ENCODE measurements at places on chromosomes 5 and 9.
A peak's percentile ranks its signal among the peaks of the same experiment; 100 is the strongest.

GRCh38 chr9:114276908-114277821 lies 45.7 kb upstream of the ORM1 start:
- peak; percentile 49 for DNase-seq

DNA sequence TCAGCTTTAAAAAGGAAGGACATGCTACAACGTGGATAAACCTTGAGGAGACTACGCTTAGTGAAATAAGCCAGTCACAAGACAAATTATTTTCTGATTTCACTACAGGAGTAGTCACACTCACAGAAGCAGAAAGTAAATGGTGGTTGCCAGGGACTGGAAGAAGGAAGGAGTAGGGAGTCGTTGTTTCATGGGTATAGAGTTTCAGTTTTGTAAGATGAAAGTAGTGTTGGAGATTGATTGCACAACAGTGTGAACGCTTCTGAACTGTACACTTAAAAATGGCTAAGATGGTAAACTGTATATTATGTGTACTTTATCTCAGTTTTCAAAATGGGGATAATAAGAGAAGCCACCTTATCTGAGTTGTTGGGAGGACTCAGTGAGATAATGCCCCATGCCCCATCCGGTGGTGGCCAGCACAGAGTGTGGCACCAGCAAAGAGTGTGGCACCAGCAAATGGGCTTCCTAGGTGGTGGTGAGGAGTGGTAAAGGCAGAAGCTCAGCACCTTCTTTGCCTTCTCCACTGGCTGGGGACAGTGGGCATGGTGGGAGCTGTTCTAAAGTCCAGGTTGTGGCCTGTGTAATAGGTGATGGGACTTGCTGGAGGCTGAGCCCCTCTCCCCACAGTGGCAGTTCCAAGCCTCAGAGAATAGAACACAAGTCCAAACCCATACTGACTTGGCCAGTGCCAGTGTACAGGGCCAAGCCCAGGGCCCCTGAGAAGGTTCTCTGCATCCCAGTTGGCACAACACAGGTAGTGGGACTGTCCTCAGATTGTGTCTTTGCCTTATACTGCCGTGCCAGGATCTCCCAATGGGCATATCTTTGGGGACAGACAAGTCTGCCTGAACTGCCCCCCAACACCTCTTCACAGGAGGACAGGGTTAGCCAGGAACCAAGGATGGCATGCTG lies 4.4 kb downstream of the SLC22A4 start:
- no peak for DNase-seq

DNA sequence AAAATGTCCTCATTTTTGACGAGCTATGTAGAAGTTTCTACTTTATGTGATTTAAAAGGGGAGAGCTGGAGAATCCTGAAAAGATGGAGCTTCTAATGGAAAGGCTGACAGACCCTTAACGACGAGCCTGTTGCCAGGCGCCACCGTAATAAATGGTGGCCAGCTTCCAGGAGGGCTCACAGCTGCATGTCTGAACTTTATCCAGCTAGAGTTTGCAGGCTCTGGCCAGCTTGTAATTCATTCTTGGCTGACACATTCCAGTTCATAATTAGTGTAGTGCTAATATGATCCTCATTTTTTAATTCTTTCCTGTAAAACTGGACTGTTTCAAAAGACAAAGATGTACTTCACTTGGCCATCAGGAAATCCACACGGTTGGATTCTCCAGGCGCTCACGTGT lies 246.7 kb downstream of the GAS1 start:
- no peak for DNase-seq

- DNase-seq, result no peak
Measured at GRCh38 chr9:14547245-14548060, 145.8 kb downstream of the ZDHHC21 start.

GRCh38 chr5:55936100-55936693 lies 58.6 kb downstream of the IL6ST start:
- peak; percentile 58 for DNase-seq

GRCh38 chr9:4038182-4038723 lies 261.6 kb downstream of the GLIS3 start:
- no peak for DNase-seq

GRCh38 chr9:27634879-27635278 lies 61.6 kb upstream of the C9orf72 start:
- no peak for DNase-seq

- peak; percentile 26 for DNase-seq
Measured at GRCh38 chr9:93451849-93452709, 594 bp downstream of the FAM120A start.

DNA sequence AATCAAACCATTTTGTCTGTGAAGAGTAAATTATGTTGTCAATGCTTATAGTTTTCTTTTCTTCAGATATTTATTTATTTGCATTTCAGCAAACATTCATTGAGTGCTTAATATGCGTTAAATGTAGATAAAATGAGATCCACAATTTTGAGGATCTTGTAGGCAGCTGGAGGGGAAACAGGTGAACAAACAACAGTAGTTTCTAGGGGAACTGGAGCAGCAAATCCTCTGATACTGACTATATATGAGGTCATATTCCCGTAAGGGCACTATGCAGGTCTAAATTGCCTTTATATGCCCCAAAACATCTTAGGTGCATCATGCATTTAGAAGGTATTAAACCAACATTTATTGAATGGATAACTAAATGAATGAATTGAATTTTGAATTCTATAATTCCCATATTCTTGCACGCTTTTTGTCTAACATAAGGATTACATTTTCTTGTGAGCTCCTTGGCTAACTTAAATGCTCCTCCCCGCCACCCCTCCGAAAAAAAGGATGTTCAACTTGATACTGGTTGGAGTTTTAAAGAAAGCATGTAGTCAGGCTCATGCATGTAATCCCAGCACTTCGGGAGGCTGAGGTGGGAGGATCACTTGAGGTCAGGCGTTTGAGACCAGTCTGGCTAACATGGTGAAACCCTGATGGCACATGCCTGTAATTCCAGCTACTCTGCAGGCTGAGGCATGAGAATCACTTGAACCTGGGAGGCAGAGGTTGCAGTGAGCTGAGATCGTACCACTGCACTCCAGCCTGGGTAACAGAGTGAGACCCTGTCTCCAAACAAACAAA lies 299.8 kb downstream of the TMEM38B start:
- DNase-seq, result no peak

GRCh38 chr5:124906339-124907097 lies 160.1 kb upstream of the ZNF608 start:
- peak; percentile 32 for DNase-seq

- DNase-seq, result no peak
Measured at GRCh38 chr9:112332214-112332613, 1.2 kb downstream of the PTBP3 start.
